A549 (cell line): ENCODE measurements at places on chromosomes 4 and X.

GRCh38 chr4:86098691-86099090 is 261.2 kb downstream of the MAPK10 start:
- DNase-seq, result no peak

- DNase-seq, result no peak
These were observed 160.0 kb downstream of the HNRNPD start for GRCh38 chr4:82213485-82214417.

GRCh38 chrX:53261355-53261972 is 19.9 kb downstream of the IQSEC2 start:
- DNase-seq, result no peak

GRCh38 chrX:124328765-124329164 is 3.7 kb upstream of the TEX13D start:
- no peak for DNase-seq

DNA sequence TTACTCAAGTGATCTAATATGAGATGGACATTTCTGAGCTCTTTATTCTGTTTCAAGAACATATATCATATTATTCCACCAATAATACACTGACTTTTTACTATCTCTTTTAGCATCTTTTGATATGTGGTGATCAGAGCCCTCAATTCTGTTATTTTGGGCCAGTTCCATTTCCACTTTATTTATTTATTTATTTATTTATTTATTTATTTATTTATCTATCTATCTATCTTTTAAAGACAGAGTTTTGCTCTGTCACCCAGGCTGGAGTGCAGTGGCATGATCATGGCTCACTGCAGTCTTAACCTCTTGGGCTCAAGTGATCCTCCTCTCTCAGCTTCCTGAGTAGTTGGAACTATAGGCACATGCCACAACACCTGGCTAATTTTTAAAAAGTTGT is 57.4 kb upstream of the GRID2 start:
- no peak for DNase-seq

DNA sequence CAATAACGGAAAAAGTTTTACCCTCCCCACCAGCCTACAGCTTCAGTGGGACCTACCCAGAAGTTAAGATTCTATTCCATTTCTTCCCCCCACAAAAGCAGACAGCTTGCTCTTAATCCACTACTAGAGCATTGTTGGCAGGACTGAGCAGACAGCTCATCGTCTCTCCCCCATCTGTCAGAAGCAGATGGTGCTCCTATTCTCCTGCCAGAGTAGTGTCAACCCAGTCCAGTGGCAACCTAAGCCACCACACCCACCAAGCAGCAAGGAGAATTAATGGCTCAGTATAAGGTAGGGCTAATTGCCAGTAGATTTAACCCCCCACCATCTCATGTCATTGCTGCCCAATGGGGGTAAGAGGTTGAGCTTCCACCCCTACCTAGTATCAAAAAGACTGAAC is 62.0 kb downstream of the AWAT2 start:
- no peak for DNase-seq

DNA sequence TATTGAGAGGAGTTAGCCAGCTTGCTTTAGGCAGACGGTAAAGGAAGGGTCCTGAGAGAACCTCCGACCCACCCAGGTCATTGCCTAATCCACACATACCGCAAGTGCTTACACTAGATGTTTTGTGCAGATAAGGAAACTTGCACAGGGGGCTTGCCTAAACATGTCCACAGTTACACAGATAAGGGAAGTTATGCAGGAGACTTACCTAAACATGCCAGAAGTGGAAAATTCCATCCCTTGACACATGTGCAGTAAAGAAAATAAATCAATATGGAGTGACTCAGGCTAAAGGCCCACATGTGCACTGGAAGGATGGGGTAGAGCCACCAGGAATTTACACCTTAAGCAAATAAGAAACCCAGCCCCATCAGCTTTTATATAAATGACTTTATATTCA is 232.8 kb upstream of the HDX start:
- DNase-seq, result no peak

DNA sequence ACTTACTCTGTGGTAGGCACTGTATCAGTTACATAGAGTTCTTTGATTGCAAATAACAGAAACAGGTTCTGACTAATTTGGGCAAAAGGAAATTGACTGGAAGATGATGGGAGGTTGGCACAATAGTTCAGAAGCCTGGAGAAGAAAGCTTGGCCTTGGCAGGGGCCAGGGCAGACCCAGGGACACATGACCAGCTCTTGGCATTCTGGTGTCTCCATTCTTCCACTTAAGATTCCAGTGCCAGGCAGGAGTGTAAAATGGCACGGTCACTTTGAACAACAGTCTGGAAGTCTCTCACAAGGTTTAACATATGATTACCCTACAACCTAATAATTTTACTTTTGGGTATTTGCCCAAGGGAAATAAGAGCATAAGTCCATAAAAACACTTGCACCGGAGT is 175.9 kb downstream of the BCOR start:
- no peak for DNase-seq

GRCh38 chr4:83658806-83659205 is 122.9 kb downstream of the GPAT3 start:
- no peak for DNase-seq

- DNase-seq, result no peak
These were observed 95.7 kb downstream of the COMMD8 start for GRCh38 chr4:47367761-47368160.

DNA sequence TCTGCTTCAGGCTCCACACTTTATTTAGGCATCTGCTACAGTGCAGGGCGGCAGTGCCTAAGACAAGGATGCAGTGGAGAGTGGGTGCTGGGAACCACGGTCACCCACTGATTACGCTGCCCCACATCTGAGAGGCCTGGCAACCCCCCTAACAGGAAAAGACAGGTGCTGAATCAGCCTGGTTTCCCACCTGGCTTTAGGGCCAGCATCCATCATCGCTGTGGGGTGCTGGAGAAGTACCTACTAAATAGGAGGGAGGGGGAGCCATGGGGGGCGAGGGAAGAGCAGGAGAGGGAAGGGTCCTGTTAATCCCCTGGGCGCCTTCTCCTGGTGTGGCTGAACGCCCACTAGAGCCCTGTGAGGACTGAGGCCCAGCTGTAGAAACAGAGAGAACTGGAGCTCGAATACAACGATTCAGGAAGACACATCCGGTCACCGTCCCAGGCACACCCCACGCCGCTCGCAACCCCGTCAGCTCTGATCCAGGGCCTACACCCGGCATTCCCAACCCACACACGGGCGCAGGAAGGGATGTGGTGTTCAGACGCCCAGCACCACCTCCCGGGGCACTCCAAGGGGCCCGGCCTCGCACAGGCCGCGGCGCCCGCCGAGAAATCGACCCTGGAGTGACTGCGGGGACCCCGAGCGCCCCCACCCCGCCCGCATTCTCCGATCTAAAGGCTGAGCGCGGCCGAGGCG is 554 bp downstream of the DCTD start:
- DNase-seq, result peak; percentile 20

- DNase-seq, result no peak
These were observed 107.3 kb upstream of the PABPC4L start for GRCh38 chr4:134308910-134309309.

- no peak for DNase-seq
These were observed 95.7 kb upstream of the TSPAN7 start for GRCh38 chrX:38465686-38466085.

DNA sequence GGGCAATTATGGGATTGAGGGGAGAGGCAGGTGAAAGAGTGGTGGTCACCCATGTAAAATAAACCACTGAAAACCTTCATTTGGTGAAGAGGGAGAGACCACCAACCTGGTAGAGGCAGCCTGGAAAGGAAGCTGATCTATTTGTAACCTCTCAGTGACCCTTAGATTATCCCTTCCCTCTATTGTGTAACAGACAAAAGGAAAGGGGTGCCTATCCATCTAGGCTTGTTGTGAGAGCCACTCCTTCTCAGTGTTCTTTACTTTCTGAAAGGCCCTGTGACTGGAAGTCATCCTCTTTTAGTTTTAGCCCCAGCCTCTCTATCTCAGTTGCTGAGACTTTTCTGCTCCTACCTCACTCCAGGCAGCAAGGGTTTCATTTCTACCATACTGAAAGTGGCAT is 142.4 kb downstream of the TMEM164 start:
- DNase-seq, result no peak

- DNase-seq, result no peak
These were observed 359.7 kb downstream of the EPHA5 start for GRCh38 chr4:65310586-65310985.

GRCh38 chr4:92060333-92060732 is 243.4 kb upstream of the GRID2 start:
- no peak for DNase-seq

GRCh38 chrX:43679058-43679457 is 23.0 kb downstream of the MAOA start:
- no peak for DNase-seq

GRCh38 chr4:150152766-150153165 is 74.5 kb downstream of the DCLK2 start:
- DNase-seq, result no peak

DNA sequence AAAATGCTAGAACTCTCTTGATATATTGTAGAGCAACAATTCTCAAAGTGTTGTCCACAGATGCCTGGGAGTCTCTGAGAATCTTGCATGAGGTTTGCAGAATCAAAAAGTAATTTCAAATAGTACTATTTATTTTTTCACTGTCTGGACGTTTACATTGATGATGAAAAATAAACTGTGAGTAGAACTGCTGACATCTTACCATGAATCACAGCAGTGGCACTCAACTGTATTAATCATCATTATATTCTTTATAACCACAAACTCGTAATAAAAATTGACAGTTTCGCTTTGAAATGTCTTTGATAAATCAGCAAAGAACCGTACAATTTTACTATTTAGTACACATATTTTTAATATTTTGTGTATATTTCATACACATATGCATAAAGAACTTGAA is 94.5 kb downstream of the NAF1 start:
- DNase-seq, result no peak

GRCh38 chr4:84956014-84956413 is 10.5 kb downstream of the WDFY3 start:
- DNase-seq, result no peak

DNA sequence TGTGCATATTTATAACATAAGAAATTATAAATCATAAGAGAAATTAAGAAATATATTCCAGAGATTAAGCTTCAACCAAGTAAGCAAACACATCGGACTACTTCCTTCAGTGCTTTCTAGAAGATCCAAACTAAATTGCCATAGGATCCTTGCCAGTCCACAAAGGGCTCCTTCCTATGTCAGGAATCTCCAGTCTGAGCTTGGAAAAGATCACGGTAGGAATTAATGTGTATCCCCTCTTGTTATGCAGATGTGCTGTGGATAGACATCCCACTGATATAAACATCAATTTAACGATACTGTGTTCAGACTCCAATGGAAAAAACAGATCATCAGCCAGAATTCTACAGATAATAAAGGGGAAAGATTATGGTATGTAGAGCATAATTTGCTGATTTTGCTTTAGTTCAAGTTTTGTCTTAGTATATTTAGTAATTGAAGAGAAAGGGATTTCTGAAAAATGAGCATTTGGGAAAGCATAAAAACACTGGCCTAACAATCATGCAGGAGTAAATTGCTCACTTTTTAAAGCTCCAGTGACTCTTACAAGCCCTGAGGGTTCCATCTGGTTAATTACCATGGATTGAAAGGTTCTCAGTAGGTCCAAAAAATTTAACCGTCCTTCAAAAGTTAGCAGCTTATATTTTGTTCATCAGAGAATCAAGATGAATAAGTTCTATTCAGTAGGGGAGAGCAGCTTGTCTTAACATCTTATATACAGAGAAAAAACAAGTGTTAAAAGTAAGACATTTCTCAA is 65.9 kb downstream of the HHIP start:
- no peak for DNase-seq

GRCh38 chrX:109774706-109775105 is 41.6 kb upstream of the ACSL4 start:
- peak; percentile 11 for DNase-seq
